ENCODE measurements at places on chromosomes 6 and 20.

GRCh38 chr6:157323255-157323965 lies at the start of gene TMEM242:
TMEM242 (minus strand) TSS chr6:157323519; CDS start chr6:157323499, 20 bp downstream.
- peak; percentile 78 for DNase-seq

DNA sequence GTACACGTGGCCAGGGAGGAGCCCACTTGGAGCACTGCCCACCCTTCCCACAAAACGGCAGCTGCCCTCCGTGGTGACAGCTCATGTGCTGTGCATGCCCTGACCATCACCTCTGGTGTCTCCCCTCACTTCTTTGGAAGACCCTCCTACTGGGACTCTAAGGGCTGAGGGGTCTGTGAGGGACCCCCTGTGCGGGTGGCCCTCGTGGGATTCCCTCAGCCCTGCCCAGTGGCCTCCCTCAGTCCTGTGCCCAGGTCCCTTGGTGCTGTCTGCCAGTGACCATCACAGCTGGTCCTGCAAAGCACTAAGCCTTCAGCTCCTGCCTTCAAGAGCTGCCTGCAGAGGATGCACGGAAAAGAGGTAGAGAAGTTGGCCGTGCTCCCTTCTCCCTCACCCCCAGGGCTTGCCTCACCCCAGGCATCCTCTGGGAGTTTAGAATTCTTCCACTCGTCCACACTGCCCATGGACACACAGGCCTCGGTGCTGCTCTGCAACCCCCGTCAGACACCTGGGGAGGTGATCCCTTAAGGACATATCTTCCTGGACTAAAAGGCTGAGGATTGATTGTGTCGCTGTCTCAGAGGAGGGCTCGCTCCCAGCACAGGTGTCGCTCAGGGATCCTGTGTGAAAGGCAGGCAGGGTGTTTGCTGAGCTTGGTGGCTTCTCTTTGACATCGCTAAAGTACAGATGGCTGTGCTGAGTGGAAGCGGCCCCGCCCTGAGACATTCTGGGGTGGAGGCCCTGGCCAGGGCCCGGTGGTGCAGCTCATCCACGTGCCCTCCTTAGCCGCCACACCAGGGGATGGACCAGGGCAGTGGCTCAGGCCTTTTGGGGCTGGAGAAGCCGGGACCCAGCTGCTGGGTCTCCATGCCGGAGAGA lies 119.5 kb upstream of the FRMD1 start:
- DNase-seq = no peak

- no peak for DNase-seq
Measured at GRCh38 chr20:35093267-35093884, 769 bp upstream of the TRPC4AP start.

DNA sequence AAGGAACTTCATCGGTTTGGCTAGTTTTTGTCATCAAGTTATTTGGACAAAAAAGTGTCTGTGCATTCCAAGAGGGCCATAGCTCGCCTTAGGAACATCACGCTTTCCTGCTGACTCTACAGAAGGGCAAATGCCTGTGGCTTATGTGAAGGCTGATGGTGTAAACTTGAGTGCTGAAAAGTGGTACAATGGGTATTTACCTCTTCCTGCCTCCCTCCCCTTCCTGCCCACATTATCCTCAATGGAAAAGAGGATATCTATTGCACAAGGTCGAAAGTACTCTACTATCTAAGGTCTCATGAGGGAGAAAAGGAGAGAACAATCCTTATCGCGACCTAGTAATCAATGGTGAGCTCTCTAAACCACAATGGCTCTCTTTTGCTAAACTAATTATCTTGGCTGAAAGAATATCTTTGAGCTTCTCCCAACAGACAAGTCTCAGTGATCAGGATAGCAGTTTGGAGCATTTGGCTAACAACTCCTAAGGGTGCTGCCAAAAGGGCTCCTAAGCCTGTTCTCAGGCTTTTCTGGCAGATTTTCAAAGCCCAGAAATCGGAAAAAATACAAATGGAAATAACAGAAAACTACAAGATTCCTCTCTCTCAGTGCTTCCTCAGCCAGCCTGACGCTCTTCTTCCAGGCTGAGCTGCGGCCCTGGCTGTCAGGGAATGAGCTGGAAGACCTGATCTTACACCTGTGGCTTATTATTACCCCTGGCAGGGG lies 42.6 kb upstream of the ENPP1 start:
- DNase-seq = no peak

DNA sequence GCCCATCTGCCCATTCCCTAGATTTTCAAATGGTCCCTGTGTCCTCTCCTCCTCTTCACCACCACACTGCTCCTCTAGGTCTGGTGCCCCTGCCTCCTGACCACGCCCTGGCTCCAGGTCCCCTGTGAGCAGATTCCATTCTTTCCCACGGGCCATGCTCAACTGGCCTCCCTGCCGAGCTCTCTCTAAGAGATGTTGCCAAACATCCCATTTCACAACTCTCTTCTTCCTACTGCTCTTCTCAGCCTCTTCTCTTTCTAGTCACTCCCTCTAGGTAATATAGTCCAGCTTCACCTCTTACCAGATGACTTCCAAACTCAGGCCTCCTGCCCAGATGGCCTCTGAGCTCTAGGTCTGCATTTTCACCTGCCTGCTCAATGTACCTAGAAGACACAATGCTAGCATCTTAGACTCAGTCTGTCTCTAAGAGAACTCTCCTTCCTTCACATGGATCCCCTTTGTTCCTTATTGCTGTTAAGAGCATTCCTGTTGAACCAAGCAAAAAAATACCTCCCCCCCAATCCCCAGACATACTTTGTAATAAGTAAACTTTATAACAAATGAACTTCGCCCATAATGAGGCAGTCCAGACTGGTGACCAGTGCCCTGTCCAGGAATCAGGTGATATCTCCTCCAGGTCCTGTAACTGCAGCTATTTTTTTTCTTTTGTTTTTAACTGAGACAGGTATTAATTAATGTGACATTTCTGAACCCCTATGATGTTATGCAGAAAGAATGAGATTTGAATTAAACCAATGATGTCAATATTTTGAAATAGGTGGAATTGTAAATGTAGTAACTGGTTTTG lies 79.0 kb downstream of the LYRM4 start:
- no peak for DNase-seq

- DNase-seq = no peak
Measured at GRCh38 chr6:11251553-11252360, 19.3 kb upstream of the NEDD9 start.

DNA sequence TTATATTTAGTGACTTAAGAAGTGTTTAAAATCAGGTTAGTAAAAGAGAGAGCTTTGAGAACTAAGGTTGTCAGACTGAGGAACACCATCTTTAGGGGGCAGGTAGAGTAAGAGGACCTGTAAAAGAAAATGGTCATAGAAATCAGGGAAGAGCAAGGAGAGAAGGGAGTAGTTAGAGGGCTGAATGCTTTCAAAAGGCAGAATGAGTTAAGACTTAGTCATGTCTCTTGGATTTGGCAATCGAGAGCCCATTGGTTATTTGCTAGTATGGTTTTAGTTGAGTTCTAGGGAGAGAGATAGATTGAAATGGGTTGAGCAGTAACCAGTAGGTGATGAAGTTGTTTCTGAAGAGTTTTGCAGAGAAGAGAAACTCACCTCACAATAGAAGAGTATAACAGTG lies 51.1 kb downstream of the RALGAPB start:
- DNase-seq = no peak

DNA sequence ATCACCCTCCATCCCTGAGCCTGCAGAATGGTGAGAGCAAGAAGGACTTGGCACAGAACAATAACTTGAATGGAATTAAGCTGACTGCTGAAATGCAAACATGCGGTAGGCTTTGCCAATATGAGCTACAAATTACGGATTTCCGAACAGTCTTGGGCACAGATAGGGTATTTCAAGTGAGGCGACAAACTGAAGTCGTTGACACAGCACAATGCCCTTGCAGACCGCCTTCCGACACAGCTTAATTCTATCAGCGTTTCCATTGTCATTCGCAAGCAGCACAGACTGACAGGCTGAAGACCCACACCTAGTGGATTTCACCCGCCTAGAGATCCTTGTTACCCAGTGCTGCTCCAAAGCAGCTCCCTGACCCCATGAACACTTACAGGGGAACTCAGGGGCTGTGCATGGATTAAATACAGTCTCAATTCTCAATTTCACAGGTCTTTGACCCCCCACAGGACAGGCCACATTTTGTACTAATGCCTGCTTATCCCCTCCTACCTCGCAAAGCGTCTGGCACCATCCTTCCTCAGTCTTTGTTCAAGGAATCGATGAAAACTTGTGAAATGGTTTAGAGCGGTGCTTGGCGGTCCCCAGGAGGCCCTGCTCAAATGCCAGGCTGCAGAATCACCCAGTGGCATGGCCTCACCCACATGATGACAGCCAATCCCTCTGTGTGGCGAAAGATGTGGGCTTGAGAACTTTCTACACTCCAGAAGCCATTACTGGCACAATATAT lies 34.6 kb downstream of the RAMACL start:
- DNase-seq = no peak

DNA sequence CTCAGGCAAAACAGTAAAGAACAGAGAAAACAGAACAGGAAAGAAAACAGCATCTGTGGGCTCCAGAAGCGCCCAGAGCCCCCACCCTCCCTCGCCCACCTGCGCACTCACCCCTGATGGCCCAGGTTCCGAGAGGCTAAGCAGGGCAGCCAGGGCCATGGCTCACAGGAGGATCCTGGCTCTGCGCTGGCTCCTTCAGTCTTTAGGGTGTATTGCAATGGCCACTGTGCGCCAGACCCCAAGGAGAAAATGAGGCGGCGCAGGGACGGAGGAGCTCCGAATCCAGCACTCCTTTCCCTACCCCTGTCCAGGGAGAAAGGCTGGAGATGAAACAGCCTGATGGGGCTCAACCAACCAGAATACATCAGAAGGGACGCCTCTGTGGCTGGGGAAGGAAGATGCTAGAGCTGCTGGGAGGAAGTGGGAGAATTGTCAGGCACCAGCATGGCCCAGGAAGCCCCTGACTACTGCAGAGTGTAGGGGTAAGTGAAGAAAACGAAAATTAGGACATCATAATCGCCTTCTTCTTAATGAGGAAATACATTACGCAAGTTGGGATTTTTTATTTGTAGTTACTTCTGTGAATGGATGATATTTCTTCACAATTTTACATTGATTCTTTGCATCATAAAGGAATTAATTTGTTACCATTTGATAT lies 49.0 kb downstream of the COL11A2 start:
- no peak for DNase-seq

All from GM18507 (cell line).